H54 (cell line): ENCODE measurements at places on chromosomes 11 and 22.

DNA sequence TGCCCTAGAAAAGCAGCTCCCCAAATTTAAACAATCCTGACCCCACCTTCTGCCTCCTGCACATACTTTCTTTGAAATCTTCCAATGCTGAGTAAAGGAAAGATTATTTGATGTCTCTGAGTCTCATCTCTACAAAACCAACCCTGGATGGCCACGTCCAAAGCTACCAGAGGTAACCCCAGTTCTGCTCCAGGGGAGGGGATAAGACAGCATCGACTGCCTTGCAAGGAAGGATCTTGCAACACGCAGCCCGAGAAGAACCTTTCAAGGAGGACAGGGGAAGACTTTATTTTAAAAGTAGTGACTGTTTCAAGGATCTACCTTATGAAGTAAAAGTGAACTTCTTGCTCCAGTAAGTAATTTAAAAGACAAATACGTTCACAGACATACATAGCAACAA is 66.5 kb upstream of the TMEM45B start:
- DNase-seq, result no peak

- no peak for DNase-seq
Measured at GRCh38 chr11:134683860-134684259, 271.8 kb upstream of the B3GAT1 start.

DNA sequence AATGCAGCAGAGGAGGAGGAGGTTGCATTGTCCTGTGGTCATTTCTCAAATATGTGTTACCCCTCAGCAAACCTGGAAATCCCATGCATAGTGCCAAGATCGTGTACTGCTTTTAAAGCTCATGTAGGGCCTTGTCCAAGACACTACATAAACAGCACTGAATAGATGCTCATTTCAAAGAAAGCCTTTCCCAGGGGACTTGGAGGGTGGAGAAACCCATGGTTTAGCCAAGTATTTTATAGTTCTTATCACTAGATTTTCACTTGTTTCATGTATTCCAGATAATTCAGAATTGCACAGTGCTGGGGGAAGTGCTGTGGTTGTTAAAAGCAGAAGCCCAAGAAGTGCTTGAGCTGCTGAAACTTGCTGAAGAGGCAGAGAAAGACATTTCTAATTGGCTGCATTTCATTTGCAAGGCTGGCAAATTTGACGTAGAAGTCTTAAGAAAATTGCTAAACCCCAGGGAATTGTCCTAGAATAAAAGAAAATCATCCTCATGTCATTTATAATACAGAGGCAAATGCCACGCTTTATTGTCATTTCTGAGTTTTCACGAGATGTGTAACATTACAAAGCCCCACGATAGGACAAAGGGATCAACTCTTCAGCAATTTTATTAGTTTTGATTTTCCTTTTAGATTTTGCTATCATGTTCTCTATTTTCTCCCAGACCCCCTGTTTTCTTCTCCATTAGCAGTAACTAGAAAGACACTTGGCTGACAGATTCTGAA is 20.1 kb downstream of the CSRP3 start:
- DNase-seq, result no peak

- peak; percentile 26 for DNase-seq
Measured at GRCh38 chr22:25153961-25154666, 45.5 kb upstream of the CRYBB3 start.

GRCh38 chr11:27754035-27755017 is 54.1 kb upstream of the BDNF start:
- DNase-seq, result peak; percentile 64

GRCh38 chr22:26768952-26769351 is 111.6 kb downstream of the MIAT start:
- no peak for DNase-seq

DNA sequence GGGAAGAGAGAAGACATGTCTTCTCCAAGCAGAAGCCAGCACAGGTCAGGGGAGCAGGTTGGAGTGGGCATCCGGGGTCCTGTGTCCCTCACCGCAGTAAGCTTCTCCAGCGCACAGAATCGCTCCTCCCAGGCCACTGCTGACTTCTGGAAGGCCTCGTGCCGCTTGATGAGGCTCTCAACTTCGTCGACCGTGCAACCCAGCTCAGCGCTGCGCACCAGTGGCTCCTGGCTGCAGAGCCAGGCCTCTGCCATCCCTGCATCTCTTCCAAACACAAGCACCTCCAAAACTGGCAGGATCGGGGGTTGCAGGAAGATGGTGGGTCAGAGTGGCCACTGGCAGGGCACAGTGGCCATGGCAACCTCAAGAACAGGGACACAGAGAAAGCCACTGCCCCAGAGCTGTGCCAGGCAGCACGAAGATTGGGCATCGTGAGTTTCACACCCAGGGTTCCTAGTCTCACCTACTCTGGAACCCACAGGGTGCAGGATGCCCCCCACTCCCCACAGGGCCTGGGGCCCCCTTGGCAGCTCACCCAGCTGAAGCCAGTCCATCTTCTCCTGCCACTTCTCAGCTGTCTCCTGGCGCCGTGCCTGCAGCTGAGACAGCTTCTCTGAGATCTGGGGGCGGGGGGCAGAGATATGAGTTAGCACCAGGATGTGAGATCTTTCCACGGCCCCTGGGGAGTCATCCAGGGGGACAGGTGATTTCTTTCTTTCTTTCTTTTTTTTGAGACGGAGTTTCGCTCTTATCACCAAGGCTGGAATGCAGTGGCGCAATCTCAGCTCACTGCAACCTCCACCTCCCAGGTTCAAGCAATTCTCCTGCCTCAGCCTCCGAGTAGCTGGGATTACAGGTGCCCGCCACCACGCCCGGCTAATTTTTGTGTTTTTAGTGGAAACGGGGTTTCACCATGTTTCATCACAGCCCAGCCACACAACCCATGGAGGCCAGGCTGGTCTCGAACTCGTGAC is 11.2 kb upstream of the RBM4B start:
- DNase-seq, result no peak

DNA sequence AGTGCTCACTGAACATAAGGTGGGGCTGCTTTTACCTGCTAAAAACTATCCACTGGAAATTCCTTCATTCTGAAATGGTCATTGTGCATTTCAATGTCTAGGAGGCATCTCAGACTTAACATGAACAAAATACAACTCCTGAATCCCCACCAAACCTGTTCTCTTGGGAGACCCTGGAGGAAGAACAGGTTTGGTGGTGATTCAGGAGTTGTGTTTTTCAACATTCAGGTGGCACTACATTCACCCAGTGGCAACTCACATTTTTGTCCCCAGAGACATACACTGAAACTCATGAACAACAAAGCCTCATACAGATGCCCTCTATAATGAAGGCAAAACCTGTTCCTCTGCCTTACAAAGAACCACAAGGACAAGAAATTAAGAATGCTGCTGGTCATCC is 64.3 kb upstream of the CYP2D6 start:
- no peak for DNase-seq

- no peak for DNase-seq
Measured at GRCh38 chr11:132780046-132780445, 752.3 kb downstream of the OPCML start.

- DNase-seq, result peak; percentile 11
Measured at GRCh38 chr11:95977534-95978174, 53.7 kb upstream of the MTMR2 start.

DNA sequence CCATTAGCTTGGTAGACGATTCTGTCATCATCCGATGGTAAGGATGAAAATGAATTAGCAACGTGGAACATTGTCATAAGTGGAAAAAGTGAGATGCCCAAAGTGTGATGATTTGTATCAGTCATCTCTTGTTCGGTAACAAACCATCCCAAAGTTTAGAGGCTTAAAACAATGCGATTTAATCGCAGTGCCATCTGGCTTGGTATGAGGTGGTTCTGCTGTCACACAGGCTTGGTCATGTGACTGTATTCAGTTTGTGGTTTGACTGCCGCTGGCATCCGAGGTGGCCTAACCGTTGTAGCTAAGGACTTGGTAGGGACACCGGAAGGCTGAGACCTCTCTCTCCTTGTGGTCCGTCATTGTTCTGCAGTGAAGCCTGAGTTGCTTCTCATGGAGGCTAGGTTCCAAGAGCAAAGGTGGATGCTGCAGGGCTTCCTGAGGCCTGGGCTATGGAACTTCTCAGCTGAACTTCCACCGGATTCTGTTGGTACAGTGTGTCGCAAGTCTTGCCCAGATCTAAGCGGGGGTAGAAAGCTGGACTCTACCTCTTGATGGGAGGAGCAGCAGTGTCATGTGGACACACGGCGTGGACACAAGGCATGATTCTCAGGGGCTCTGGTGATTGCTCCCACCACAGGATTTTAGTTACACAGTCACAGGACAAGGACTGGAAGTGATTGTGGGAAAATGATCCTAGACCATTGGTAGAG is 36.3 kb downstream of the BCR start:
- no peak for DNase-seq

- DNase-seq, result no peak
Measured at GRCh38 chr22:40709752-40710413, 30.6 kb downstream of the MCHR1 start.

DNA sequence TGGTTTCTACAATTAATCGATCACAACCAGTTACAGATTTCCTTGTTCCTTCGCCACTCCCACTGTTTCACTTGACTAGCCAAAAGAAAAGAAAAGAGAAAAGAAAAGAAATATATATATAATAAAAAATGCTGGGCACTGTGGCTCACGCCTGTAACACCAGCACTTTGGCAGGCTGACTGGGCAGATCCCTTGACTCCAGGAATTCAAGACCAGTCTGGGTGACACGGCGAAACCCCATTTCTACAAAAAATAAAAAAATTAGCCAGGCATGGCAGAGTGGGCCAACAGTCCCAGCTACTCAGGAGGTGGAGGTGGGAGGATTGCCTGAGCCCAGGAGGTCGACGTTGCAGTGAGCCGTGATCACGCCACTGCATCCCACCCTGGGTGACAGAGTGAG is 83.8 kb downstream of the NAT10 start:
- DNase-seq, result no peak

DNA sequence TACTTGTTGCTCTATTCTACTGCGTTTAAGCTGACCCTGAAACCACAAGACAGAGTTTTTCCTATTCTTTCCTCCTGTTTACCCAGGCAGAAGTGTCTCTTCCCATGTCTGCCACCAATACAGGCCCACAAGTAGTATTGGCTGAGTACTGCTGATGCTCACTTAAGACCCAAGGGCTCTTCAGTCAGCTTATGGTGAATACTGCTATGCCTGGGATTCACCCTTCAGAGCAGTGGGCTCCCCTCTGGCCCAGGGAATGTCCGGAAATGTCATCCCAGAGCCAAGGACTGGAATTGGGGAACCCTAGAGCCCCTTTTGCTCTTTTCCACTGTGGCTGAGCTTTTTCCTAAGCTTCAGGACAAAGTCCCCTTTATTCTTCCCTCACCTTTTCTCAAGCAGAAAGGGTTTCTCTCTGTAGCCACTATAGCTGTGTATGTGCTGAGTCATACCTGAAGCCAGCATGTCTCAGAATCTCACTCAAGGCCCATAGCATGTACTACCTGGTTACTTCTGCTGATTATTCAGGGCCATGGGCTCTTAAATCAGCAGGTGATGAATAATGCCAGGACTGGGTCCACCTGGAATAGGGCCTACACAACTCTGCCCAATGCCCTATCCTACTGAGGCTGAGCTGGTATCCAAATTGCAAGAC is 745.8 kb upstream of the ANO5 start:
- no peak for DNase-seq

DNA sequence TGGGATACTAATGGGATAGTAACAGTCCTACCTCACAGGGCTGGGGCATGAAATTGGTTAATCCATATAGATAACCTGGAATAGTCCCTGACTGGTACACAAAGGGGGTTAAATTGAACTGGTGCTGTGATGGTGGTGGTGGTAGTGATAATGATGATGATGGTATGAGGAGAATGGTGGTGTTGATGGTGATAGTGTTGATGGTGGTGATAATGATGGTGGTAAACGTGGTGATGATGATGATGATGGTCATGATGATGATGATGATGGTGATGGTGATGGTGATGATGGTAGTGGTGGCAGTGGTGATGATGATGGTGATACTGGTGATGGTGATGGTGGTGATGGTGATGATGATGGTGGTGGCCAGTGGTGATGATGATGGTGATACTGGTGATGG is 38.7 kb downstream of the SMIM38 start:
- no peak for DNase-seq

DNA sequence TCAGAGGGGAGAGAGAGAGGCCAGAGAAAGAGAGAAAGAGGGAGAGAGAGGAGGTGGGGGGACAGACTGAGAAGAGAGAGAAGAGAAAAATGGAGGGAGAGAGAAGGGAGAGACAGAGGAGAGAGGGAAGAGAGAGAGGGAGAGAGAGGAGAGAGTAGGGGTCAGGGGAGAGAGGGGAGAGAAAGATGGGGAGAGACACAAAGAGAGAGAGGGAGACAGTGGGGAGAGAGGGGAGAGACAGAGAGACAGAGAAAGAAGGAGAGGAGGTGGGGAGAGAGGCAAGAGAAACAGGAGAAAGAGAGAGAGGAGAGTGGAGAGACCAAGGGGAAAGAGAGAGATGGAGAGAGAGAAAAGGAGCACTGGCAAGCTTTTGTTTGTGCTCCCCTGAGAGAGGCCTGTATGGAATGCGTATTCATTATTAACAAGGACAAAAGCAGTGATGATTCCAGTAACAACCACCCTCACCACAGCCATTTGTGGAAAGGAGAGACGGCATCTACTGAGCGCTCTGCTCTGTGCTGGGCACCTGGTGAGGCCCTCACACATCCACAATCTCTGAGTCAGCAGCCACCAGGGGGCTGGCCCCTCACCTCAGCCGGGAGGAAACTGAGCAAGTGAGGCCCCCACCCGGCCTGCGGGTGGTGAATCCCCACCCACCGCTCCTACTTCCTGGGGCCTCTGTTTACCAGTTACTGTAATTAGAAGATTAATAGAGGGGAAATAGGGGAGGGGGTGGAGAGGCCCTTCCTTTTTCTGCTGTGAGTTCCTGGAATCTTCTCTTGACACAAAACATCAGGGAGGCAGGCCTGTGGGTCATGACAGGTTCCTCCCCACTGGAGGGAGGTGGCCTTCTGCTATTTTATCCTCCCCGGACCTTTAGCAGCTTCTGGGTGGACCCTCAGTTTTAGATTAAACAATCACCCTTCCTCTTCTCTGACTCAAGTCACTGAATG is 14.6 kb upstream of the MIAT start:
- DNase-seq, result no peak

DNA sequence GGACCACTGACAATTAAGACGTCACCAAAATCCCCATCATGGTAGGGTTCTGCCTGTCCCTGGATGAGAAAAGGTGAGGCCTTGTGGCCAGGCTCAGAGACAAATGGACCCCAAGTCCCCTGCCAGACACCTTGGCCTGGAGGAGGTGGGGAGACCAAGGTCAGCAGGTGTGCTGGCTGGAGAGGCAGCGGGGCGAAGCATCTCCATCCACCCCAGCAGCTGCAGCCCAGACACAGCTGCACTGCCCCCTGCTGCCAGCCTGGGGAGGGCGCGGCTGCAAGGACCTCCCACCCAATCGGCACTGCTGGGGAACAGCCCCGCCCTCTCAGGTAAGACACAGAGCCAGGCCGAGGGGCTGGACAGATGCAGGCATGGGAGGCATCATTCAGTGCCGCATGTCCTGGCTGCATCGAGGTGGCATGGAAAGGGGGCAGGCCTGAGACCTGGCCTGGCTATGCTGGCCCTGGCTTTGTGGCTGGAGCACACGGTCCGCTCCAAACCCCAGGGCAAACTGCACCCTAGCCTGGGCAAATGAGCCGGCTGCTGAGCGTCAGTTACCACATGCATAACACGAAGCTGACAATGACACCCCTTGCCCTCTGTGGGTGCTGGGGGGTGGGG is 12.2 kb upstream of the MFNG start:
- DNase-seq, result no peak

- DNase-seq, result no peak
Measured at GRCh38 chr11:14852571-14853177, 39.4 kb downstream of the CYP2R1 start.
